ENCODE measurements at places on chromosomes 2 and 18.

GRCh38 chr2:196331143-196331542 is 159.8 kb upstream of the STK17B start:
- no peak for DNase-seq

- no peak for DNase-seq
Observed at GRCh38 chr2:147558620-147559019, 286.2 kb upstream of the ACVR2A start.

- no peak for DNase-seq
Observed at GRCh38 chr2:200360364-200360763, 53.9 kb downstream of the SPATS2L start.

GRCh38 chr18:56019908-56020307 is 431.9 kb upstream of the TCF4 start:
- DNase-seq = no peak

DNA sequence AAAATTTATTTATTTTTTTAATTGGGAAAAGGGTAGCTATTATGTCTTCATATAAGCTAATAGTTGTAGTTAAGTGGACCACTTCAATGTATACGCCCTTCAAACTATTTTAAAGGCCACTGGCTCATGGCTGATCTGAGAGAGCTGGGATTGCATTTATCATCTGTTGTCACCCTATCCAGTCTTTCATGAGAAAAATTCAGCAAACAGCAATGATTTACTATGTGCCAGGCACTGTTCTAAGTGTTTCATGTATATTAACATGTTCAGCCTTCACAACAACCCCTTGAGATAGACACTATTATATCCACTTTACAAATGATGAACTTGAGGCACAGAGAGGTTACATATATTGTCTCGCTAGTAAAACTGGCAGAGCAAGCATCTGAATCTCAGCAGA is 66.1 kb upstream of the ZNF397 start:
- DNase-seq = no peak

DNA sequence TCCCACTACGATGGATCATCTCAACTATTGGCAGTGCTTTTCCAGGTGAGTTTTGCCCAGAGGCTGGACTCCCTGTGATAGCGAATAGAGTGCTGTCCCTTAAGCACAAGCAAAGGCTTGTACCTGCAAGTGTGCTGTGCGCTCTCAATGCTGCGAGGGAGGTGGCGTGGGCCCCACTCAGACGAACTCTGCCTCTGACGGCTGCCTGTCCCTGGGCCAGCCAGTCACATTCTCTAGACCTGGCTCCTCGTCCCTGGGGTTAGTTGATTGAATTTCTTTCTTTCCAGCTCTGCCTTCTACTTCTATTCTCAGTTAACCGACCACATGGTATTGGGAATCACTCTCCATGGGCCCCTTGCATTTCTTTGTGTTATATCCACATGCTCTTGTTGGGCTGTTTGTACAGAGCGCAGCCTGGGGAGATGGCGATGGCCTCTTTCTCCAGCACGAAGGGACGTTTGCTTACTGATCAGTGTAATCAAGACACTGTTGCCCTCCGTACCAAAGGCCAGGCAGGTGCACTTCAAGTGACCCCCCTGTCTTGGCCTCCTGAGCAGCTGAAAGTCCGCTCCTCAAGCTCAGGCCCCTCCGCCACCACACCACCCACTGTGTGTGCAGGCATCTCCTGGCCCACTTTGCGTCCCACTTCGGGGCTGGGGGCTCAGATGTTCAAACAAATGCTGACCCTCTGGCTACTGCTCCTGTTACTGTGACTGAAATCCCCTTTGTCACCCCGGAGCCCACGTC is 151.3 kb downstream of the ZNF236 start:
- no peak for DNase-seq

DNA sequence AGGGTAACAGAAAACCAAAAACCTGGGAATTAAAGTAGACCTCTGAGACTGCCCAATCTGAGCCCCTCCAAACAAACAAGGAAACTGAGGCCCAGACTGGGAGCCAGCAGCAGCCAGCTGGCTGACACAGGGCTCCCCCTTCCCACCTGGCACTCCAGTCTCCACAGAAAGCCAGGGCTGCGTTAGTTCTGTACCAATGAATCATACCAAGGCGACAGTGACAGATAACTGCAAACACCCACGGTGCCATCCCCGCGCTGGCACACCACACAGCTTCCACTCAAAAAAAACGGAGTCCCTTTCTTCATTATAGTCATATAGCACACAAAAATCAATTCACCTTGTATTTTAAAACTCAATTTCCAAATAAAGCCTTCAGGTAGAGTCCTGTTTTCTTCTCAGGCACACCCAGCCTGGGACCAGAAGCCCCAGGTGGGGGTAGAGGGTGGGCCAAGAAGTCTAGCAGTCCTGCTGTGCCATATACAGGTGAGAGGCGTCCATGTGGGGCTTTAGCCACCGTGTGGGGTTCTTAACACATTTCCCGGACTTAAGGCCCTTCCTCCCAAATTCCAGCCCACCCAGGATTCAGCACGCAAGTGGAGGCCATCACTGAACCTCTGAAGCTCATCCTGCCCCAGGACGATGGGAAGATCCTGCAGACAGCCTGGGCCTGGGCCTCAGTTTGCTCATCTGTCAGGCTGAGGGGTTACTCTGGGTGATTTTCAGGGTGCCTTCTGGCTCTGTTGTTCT is 1.2 kb downstream of the PER2 start:
- no peak for DNase-seq

- DNase-seq = no peak
Observed at GRCh38 chr2:63853527-63854310, 12.0 kb downstream of the UGP2 start.

DNA sequence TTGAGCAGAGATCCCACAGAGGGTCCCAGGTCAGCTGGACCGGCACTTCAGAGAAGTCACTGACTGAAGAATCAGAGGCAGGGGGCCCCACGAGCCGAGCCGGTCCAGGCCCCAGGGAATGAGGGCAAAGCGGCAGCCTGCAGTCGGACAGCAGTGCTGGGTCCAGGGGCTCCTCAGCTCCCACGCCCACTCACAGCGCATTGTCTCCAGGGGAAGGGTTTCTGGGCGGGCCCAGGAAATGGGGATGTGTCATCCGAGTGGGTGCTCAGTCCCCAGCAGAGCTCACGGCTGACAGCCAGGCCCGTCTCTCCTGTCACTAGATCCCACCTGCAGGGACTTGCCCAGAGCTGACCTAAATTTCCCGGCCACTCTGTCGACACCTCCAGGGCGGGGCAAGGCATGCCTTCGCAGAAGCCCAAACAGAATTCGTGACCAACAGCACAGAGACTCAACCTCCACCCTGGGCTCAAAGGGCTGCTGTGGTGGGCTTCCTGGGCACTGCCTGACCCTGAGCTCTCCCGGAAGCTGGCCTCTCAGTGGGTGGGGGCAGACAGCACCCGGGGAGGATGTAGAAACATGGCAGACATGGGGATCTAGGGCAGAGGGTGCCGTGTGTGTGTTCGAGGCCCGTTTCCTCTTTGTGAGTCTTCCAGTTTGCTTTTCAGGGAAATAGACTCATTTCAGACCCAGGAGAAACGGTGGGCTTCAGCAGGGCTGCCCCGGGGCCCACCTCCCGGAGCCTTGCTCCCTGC is 42.1 kb upstream of the TAF1B start:
- DNase-seq = no peak

DNA sequence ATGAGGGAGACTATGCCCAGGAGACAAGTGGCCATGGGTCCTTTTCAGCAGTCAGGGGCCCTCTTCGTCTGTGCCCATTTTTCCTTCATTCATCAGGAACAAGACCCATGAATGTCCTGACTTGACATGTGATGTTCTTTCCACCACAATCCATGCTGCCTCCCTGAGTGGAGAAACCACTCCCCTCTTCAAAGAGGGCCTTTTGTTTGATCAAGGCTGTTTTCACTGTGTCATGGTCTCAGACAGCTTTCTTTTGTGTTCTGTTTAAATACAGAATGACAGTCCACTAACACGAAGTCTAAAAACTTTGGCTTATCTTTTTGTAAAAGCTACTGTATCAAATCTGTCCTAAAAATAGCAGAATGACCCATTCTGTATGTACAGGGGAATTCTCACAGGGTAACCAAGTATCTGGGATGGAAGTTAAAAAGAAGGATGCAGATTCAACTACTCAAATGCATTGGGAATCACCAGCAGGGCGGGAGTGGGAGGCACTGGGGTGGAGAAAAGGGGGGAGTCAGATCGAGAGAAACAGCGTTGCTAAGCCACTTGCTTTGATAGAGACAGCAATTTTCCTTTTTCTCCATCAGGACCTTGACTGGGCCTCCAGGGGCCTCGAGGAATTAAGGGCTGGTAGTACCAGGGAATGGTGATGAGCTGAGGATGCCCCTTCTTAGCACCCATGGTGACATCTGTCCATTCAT is 13.9 kb downstream of the LRP2 start:
- no peak for DNase-seq
